ENCODE measurements at places on chromosomes 13 and 19.
A peak's percentile ranks its signal among the peaks of the same experiment; 100 is the strongest.

GRCh38 chr13:42017264-42017663, 31.2 kb upstream of the DGKH start:
- no peak for DNase-seq

DNA sequence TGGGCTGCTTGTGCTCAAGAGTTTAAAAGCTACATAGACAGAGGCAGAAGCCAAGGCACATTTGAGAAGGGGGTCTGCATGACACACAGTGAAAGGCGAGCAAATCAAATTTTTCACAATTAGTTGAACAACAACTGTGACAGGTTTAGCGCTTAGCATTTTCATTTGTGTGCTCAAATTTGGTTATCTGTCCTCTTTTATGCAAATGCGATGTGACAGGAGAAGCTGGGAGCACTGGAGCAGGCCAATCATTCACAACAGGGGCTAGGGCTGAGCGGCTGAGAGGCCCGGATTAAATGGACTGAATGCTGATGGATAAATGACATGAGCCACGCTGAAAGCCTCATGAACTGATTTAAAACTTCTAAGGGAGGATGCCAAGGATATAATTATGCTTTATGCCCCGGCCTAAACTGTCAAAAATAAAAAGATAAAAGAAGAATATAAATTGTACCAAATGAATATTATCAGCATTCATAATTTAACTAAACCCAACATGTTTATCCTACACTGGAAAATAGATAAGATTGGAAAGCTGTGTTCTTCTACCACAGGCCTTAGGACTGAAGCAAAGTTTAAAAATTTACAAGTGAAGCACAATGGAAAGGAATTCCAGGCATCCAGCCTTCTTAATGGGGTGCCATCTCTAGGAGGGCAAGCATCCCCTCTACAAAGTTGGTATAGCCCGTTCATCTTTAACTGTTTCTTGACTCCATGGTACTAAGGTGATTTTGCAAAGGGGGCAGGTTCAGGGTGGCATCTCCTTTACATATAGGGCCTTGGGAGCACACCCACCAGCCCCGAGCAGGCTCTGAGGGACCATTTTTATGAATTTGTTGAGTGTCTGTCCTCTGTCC, 117.9 kb downstream of the RBM26 start:
- DNase-seq = no peak

DNA sequence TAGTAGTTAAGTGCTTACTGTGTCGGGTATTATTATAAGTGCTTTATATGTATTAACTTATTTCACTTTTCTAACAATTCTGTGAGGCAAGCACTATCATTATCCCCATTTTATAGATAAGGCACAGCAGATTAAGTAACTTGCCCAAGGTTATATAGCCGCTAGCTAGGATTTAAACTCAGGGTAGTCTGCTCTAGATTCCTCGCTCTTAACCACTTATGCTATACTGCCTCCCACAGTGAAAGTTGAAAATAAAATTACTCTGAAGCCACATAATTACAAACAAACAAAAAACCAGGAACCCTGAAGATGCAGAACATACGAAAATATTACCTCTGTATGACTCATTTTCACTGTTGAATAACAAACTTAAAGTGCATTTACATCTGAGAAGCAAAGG, 3.9 kb downstream of the TEX30 start:
- DNase-seq = peak; percentile 11

- peak; percentile 45 for DNase-seq
These were observed 8.6 kb upstream of the CDX2 start for GRCh38 chr13:27977476-27978300.

DNA sequence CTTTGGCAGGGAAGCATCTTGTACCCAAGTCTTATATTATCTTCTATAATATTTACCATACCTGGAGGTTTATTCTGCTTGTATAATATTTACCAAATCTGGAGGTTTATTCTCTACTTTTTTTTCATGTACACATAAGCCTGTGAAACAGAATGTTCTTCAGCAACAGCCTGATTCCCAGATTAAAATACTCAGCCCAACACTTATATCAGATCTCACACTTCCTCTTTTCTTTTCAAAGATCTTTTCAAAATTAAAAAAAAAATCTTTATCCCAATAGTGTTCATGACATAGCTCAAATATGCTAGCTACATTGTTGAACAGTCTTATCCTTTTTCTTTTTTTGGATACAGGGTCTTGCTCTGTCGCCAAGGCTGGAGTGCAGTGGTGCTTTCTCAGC, 300.7 kb downstream of the LMO7 start:
- DNase-seq = no peak

GRCh38 chr13:37621811-37622361, 23.3 kb upstream of the POSTN start:
- no peak for DNase-seq

DNA sequence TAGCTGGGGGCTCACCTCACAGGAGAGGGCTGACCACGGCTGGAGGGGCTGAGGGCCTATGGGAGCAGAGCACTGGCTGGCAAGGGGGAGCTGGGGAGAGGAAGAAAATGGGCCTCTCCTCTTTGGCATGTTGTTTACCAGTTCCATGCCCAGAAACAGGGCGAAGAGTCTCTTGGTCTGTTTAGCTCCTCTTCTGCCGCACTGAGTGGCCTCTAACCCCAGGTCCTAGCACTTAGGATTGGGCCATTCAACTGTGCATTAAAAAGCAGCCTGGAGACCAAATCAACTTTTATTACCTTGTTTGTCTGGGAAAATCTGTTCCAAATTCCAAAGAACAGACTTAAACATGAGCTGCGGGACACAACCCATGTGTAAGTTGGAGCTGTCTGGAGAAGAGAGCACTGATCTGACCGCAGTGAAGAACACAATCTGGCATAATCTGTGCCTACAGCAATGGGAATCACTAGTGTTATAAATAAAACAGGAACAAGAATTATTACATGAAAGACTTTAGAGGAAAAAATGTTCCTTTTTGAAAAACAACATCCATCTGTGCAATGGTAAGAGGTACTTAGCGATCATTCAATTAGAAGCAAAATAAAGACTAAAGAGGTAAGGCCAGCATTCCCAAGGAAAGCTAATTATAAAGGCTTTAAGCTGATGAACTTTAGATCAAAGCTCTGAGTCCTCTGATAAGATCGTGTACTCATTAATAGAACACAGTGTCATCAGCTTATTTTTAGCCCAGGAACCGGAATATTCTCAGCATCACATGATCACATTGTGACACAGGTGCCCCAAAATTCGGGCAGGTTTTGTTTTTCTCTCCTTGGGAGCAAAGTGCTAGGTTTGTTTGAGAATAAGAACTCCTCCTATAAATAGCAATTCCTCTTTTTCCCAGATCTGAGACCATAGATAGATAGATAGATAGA, 243.2 kb downstream of the COL4A1 start:
- no peak for DNase-seq

DNA sequence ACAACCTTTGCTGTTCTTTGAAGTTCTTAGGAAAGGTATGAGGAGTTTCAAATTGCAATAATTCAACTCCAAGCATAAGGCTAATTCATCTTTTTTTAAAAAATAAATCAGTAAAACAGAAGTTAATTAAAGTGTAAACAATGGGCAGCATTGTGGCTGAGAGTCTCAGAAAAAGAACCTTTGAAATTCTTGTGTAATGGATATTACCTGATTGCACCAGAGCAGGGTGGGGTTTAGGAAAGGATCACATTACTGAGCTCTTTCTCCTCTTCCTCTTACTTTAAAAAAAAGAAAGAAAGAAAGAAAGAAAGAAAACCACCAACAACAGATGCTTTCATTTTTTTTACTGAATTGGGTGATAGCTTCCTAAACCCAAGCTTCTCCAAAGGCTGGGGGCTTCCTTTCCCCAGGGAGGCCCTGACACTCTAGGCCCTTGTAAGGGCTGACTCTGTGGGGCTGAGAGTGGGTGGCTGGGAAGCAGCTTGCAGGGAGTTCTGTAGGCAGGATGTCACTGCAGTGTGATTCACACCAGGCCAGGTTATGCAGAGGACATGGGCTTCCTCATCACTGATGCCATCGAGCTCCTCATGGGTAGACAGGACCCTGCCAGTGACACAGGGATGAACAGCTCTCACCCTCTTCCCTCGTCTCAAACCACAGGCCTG, 564.5 kb downstream of the FGF9 start:
- no peak for DNase-seq

- no peak for DNase-seq
These were observed 629 bp downstream of the PEPD start for GRCh38 chr19:33520844-33521479.

DNA sequence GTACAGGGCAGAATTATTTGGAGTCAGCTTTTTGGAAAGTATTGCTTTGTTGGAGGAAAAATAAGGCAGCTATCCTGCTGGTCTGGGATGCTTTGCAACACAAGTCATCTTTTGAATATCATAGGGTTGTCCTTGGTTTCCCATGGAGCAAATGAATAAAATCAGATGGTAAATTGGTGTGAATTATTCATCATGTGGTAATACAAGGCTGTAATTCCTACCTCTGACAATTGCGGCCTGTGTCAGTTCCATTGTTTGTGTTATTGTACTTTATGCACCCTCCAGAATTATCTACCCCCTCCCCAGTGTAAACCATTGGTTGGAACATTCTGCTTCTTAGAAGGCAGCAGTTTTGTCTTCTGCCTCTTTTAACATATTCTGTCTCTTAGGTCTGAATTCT, 46.2 kb downstream of the RNASEH2B start:
- DNase-seq = no peak

GRCh38 chr19:54506079-54506478, 3.4 kb downstream of the LAIR2 start:
- peak; percentile 11 for DNase-seq

- DNase-seq = no peak
These were observed 62.0 kb downstream of the COL4A1 start for GRCh38 chr13:110244976-110245375.

- DNase-seq = no peak
These were observed 122.0 kb upstream of the FNDC3A start for GRCh38 chr13:48853728-48854102.

GRCh38 chr13:64633948-64634347, 2596.2 kb downstream of the PCDH9 start:
- peak; percentile 20 for DNase-seq

GRCh38 chr19:44642377-44642776, 1.3 kb upstream of the PVR start:
- DNase-seq = no peak

DNA sequence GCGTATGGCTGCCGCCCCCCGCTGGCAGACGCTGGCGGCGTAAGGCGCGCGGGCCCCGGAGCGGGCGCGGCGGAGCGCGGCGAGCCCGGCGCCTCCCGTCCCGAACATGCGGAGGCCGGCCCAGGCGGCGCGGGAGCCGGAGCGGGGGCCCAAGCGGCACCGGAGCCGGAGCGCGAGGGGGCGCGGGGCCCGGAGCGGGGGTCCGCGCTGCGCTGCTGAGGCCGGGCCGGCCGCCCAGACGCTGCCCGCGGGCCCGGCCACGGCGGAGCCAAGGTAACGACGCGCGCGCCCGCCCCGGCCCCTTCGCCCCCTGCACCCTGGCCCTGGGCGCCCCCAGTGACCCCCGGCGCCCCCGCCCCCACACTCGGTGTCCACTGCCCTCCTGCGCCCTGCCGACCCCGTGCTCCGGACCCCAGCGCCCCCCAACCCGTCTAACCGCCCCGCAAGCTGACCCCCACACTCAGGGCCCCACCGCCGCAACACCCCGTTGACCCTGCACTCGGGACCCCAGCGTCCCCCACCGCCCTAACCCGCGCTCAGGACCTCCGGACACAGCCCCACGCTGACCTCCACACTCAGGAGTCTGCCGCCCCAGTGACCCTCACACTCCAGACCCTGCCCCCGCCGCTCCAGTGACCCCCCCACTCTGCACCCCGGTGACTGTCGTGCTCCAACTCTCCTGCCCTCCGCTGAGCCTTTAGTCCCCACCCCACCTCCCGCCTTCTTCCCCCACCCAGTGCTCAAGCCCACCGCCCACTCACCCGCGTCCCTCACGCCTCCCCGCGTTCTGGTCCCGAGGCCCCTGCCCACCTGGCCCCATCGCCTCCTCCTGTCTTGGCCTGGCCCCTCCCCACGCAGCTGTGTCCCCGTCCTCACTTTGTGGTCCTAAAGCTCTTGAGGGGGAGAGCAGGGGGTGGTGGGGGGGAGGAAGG, at the start of gene CSNK1G2:
TSS of gene CSNK1G2 (plus strand) at position 27 of the 932 bp plus-strand sequence. CDS start 28,601 bp downstream, outside the sequence.
- no peak for DNase-seq

- DNase-seq = no peak
These were observed 697.8 kb downstream of the DACH1 start for GRCh38 chr13:71169180-71169579.

Data from mammary epithelial cell (primary cell).